ENCODE measurements at places on chromosomes 13 and 19. TPM values are rescaled to one million over a fixed set of nuclear protein-coding genes. Genes with fewer than 3 reads are reported as not detected.
A peak's percentile ranks its signal among the peaks of the same experiment; 100 is the strongest.

DNA sequence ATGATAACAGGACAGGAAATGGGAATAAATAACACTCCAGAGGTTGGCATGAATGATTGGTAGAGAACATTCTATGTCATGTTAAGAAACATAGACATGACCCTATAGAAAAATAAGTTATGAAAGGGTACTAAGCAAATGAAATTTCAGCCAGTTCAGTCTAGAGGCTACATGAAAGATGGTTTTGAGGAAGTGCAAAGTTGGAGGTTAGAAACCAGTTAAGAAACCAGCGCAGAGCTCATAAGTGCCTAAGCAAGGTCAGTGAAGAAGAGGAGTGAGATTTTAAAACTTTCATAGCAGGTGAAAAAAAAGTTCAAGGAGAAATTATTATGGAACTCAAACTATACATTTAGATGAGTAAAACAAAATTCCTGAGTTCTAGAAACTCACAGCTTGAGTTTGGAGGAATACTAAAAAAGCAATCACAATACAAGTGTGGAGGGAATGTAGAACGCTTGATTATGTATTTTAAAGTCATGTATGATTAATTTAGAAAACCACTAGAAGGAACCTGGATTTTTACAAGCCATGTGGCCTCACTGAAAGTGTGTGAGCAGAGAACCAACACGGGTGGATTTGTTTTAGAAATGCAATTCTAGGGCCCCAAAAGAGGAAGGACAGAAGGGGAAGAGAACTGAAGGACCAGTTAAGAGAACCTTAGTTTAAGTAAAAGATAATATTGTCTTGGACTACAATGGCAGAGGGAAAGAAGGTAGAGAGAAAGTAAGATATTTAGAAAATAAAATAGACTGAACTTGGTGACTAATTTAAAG, 162.4 kb downstream of the PCDH20 start:
- no peak for ATAC-seq

Gene CELF5
- total RNA-seq, result 22.9 TPM

DNA sequence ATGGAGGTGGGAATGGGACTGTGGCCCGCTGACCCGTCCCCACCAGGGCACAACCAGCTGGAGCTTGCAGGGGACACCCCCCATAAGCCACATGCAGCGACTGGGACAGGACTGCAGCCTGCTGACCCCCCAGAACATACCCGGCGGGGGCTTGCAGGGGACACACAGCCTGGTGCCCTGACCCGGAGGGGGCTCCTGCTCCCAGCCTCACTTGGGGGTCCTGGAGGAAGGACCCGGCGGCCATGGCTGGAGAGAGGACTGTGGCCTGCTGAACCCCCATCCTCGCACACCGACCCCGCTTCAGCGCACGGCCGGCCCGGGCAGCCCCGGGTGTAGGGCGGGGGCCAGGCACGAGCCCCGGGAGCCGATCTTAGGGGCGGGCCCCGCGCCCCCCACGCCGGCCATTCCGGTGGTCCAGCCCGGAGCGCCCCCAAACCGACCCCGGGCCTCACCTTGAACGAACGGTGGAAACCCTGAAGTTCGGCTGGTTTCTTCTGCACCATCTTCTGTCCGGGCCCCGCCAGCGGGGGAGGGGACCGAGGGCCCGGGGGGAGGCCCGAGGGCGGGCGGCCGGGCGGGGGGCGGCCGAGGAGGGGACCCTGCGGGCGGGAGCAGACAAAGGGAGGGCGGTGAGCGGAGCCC, 574 bp downstream of the MKNK2 start:
- peak; percentile 8 for ATAC-seq

DNA sequence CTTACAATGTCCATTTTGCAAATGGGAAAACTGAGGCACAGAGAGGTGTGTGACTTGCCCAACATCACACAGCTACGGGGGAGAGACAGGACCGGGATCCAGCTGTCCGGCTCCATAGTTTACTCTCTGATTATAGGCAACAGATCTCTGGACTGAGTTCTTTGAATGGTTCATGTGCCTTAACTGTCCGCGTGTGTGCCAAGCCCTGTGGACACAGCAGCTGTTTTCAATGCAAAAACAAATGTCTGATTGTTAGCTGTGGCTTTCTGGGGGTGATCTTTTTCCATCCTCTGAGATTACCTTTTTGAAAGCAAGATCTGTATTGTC, 94.1 kb downstream of the KL start:
- ATAC-seq, result no peak

Gene KL
- total RNA-seq, result 0.08 TPM

GRCh38 chr19:43441716-43442115, 23.7 kb downstream of the LYPD3 start:
- ATAC-seq, result no peak

- ATAC-seq, result no peak
Observed at GRCh38 chr13:35698911-35699576, 222.6 kb upstream of the MAB21L1 start.

DNA sequence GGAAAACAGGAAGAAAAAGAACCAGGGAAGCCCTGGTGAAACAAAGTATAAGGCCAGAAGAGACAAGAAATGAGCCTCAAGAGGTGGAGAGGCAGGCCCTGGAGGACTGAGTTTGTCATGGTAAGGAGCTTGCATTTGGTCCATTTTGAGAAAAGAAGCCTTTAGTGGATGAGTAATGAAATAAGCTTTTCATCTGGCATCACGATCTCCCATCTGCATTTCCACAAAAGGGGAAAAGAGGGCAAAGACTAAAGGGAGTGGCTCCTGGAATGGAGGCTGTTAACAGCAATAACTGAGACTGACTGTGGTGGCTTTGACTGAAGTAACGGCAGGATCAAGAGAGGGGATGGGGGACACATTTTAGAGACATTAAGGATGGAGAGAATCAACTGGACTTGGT, 148.8 kb upstream of the NBEA start:
- ATAC-seq, result no peak

Gene RNF225
- not detected for total RNA-seq

Gene SLC10A2
- 1.1 TPM for total RNA-seq

Gene C13orf42
- total RNA-seq, result 0.20 TPM

Gene RASAL3
- total RNA-seq, result 0.16 TPM

Gene ZNF560
- total RNA-seq, result not detected

DNA sequence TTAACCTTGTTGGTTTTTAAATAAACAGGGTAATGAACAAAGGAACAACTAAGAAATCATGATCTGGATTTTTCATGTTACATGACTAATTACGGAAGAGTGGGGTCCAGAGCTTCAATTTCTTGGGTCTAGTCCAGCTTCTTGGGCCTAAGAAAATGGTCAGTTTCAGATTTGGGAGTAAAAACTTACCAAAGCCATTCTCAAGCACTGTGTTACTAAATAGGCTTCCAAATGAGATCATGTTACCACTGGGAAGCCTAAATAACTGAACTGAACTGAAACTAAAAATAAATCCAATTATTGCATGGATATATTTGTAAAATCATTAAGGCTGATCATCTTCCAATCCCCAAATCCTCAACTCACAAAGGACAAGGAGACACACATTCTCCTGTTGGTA, 13.9 kb downstream of the TBC1D4 start:
- no peak for ATAC-seq

Gene APOC4
- total RNA-seq, result not detected

GRCh38 chr13:98751861-98752466, 508 bp downstream of the SLC15A1 start:
- peak; percentile 43 for ATAC-seq

Gene FGF9
- 0.36 TPM for total RNA-seq

- ATAC-seq, result no peak
Observed at GRCh38 chr19:57675881-57676280, 5.9 kb upstream of the ZNF551 start.

DNA sequence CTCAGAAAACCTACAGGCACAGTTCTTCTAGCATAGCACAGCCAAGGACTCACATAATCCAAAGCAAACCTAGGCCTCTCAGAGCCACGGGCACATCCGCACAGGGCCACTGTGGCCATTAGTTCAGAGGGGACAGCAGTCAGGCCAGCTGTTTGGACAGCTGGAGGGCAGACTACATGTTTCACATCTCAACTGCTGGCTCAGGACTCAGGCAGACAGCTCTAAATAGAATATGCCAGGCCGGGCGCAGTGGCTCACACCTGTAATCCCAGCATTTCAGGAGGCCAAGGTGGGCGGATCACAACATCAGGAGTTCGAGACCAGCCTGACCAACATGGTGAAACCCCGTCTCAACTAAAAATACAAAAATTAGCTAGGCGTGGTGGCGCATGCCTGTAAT, 26.8 kb downstream of the SAFB2 start:
- ATAC-seq, result no peak

DNA sequence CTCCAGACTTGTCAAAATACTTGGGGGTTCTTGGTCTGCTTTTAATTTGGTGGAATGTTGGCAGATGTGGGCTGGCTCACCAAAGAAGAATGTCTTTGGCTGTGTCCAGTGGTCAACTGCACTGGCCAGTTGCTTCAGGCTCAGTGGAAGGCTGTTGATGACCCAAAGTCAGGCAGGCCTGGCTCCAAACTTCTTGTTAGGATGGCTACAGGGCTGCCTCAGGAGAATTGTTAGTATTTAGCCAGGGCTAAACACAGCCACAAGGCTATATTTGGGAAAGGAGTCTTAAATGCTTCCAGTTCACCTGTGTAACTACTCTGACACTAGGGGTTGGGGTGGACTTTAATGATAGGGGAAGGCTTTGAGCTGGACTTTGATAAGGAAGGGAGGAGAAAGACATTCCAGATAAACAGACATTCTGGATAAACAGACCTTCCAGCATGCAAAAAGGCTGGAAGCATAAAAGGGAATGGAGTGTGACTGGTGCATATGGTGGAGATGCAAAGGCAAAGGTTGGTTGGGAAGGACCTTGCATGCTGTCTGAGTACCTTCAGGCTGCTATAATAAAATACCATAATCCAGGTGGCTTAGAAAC, 116.8 kb downstream of the FOXO1 start:
- no peak for ATAC-seq

DNA sequence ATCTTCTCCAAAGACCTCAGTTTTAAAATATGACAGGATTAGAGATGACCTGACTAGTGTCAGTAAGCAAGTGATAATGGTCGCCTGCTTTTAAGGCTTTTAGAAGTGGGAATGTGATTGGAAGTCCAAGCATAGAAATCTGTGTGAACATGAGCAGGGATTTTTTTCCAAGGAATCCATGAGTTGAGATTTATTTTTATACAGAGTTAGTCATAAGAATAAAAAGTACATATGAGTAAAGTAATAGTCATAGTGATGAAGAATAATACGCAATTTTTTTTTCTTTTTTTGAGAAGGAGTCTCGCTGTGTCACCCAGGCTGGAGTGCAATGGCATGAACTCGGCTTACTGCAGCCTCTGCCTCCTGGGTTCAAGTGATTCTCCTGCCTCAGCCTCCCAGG, 1.6 kb downstream of the ZNF546 start:
- no peak for ATAC-seq

Data from motor neuron (in vitro differentiated cells).